Adipocyte (in vitro differentiated cells): ENCODE measurements at places on chromosomes 3 and 15.

- DNase-seq = peak; percentile 17
Observed at GRCh38 chr15:59052915-59053407, 52.0 kb upstream of the CCNB2 start.

GRCh38 chr3:162134571-162134970 is 638.0 kb downstream of the OTOL1 start:
- DNase-seq = no peak

DNA sequence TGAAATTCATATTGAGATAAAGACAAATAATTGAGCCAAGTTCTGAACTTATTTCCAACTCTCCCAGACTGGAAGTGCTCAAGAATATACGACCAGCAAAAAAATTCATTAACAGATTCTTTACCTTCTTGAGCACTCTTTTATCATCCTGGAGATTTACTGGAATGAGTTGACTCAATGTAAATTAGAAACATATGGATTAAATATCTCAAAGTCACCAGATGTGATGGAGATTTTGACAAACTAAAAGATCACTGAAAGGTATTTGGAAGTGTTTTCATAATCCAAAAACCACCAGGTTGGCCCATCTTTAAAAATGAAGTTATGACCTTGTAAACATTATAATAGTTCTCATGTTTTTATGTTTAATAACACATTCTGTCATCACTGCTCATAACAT is 433.2 kb upstream of the RASGRP1 start:
- DNase-seq = no peak

DNA sequence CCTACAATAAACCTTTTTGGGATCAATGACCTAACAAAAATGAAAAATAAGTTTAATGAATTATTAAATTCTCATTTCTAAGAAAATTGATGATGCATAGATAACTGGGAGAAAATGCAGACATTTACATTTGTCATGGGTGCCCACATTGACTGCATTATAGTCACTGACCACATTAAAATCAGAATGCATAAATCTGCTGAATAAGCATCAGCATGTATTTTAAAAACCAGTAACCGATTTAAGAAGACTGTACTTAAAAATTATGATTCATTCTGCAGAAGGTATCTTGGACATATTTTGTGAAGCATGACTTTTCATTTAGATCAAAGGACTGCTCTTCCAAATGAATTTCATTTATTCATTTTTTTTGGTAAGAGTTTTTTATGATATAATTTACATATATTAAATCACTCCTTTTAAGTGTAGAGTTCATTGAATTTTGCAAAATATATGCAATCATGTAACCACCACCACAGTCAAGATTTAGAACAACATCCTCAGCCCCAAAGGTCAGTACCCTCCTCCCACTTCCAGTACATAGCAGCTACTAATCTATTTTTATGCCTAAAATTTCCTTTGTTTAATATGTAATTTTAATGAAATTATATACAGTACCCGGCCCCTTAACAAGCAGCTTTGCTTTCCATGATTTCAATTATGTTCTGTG is 11.8 kb downstream of the KCNH8 start:
- no peak for DNase-seq

GRCh38 chr3:18018491-18019160 is 276.2 kb upstream of the TBC1D5 start:
- DNase-seq = peak; percentile 9

DNA sequence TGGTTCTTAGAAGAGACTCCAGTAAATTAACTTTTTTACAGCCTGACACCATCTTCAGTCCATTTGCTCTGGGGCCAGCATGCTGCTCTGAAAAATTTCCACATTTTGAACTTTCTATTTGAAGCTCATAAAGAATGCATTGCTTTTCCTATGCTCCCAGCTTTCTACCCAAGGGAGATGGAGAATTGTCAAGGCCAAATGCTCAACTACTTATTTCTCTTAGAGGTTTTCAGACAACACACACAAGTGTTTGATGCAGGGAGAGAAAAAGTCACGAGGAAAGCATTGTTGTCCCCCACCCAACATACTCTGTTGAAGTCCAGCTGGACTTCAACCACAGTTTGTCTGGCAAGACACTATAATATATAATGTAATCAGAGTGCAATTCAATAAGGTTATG is 100.3 kb upstream of the CADPS start:
- DNase-seq = no peak

DNA sequence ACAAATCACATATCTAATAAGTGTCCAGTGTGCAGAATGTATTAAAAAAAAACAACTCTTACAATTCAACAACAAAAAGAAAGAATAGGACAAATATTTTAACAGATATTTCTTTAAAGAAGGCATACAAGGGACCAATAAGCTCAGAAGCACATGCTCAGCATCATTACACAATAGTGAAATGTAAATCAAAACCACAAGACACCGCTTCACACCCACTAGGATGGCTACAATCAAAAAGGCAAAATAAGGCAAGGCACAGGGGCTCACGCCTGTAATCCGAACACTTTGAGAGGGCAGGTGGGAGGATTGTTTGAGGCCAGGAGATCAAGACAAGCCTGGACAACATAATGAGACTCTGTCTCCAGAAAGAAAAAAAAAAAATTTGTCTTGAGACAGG is 255.6 kb downstream of the MAGI1 start:
- peak; percentile 44 for DNase-seq

GRCh38 chr3:56629047-56629446 is 54.0 kb downstream of the TASOR start:
- no peak for DNase-seq
